ENCODE measurements at places on chromosomes 6 and 20. TPM values are rescaled to one million over a fixed set of nuclear protein-coding genes. Genes with fewer than 3 reads are reported as not detected.

Gene ABHD16B
- not detected for total RNA-seq

Gene HS3ST5
- not detected for total RNA-seq

Gene IYD
- not detected for total RNA-seq

Gene LPA
- total RNA-seq, result not detected

Measured in dermis blood vessel endothelial cell (primary cell).